ENCODE measurements at places on chromosomes 6 and 20.

DNA sequence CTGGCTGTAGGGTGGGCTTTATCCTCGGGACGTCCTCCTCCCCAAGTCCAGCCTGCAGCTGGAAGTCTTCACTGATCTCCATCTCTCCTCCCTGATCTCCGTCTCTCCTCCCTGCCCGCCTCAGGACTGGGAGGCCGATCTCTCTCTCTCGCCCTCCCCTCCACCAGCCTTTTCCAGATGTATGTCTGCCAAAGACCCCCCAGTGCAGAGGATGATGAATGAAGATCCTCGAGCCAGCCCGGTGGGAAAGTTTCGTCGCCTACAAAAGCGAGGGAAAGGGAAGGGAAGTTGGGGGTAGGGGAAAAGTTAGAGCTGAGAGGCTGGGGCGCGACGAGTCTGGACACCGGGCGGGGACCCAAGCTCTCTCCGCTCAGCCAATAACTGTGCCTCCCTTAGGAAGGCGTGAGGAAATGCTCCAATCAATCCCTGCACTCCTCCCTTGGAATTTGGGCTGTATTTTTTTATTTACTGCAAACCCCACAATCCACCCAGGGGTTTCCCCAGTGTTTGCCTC lies 595 bp upstream of the SRF start:
- peak; percentile 71 for DNase-seq

DNA sequence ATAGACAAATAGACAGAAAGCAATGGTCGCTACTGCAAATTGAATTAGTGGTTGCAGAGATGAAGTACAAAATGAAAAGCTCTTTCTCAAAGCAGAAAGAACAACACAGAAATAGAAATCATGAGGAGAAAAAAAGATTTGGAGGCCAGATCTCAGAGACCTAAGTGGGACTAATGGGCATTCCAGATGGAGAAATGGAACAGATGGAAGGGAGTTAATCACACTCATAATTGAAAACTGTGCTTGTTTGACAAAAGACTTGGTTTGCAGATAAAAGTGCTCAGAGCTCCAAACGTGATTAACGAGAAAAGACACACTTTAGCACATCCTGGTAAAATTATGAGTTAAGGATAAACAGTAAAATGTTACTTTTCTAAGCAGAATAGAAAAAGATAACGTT lies 58.1 kb upstream of the SNRPB2 start:
- no peak for DNase-seq

GRCh38 chr20:38300438-38300837 lies 3.5 kb upstream of the BPI start:
- DNase-seq = no peak

GRCh38 chr6:109073344-109074132 lies 21.1 kb downstream of the SESN1 start:
- DNase-seq = peak; percentile 73

DNA sequence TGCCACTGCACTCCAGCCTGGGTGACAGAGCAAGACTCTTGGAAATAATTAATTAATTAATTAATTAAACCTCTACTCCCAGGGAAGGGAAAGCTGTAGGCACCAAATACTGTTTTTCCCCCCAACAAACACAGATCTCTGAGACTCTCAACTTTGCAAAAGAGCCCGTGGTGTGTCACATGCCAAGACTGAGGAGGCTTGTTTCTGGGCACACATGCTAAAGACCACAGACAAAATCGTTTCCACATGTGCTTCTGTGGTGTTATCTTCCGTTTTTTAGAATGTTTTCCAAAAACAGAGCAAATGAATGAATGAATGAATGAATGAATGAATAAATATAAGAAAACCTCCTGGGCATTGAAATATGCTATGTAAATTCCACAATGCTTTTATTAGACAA lies 55.6 kb upstream of the ATXN1 start:
- DNase-seq = no peak

Data from left lung (tissue), 14 donors.